ENCODE measurements at places on chromosomes 6 and 20. TPM values are rescaled to one million over a fixed set of nuclear protein-coding genes. Genes with fewer than 3 reads are reported as not detected.

The RSPH4A gene
- total RNA-seq = 0.23 TPM

The NKX2-4 gene
- not detected for total RNA-seq

The KIAA1755 gene
- not detected for total RNA-seq

The SNAP91 gene
- not detected for total RNA-seq

The CLPSL1 gene
- not detected for total RNA-seq

The SERPINB1 gene
- 66.0 TPM for total RNA-seq

The HLA-DRA gene
- 51.2 TPM for total RNA-seq

The MUCL3 gene
- not detected for total RNA-seq

The SLC17A2 gene
- not detected for total RNA-seq

The TSPO2 gene
- total RNA-seq = not detected

The HSD17B8 gene
- total RNA-seq = 18.0 TPM

The IL17A gene
- total RNA-seq = not detected

The GTF3C6 gene
- 79.1 TPM for total RNA-seq

The RRP36 gene
- total RNA-seq = 58.6 TPM

The CNKSR3 gene
- 0.08 TPM for total RNA-seq

The EYA2 gene
- total RNA-seq = not detected

The POM121L2 gene
- not detected for total RNA-seq

The FBXO30 gene
- 4.5 TPM for total RNA-seq

The SLC4A11 gene
- 1.7 TPM for total RNA-seq

The GSTA3 gene
- total RNA-seq = not detected

The PI16 gene
- 2.7 TPM for total RNA-seq

The FHL5 gene
- total RNA-seq = not detected

The TMEM217 gene
- total RNA-seq = 4.0 TPM

The OXT gene
- total RNA-seq = 1.0 TPM

The SYCP2L gene
- not detected for total RNA-seq

The SYCP2 gene
- 4.8 TPM for total RNA-seq

The MROH8 gene
- 2.6 TPM for total RNA-seq

The ADAM33 gene
- total RNA-seq = not detected

The WFDC10B gene
- not detected for total RNA-seq

The KHDRBS2 gene
- not detected for total RNA-seq

The PARD6B gene
- total RNA-seq = 5.4 TPM

The CTAGE9 gene
- not detected for total RNA-seq

The APOM gene
- total RNA-seq = 3.8 TPM

The HCRTR2 gene
- not detected for total RNA-seq

Measured in activated naive CD4-positive, alpha-beta T cell treated with anti-CD3 and anti-CD28 coated beads, Interleukin-2, amount 10 ng/mL, durations not matched to agents 5 hours and 36 hours (primary cell).